ENCODE measurements at places on chromosomes 2 and 18.

- peak; percentile 30 for DNase-seq
These were observed 369.7 kb upstream of the TRIB2 start for GRCh38 chr2:12347066-12347493.

GRCh38 chr18:36311026-36311570, 13.6 kb downstream of the FHOD3 start:
- DNase-seq: no peak

DNA sequence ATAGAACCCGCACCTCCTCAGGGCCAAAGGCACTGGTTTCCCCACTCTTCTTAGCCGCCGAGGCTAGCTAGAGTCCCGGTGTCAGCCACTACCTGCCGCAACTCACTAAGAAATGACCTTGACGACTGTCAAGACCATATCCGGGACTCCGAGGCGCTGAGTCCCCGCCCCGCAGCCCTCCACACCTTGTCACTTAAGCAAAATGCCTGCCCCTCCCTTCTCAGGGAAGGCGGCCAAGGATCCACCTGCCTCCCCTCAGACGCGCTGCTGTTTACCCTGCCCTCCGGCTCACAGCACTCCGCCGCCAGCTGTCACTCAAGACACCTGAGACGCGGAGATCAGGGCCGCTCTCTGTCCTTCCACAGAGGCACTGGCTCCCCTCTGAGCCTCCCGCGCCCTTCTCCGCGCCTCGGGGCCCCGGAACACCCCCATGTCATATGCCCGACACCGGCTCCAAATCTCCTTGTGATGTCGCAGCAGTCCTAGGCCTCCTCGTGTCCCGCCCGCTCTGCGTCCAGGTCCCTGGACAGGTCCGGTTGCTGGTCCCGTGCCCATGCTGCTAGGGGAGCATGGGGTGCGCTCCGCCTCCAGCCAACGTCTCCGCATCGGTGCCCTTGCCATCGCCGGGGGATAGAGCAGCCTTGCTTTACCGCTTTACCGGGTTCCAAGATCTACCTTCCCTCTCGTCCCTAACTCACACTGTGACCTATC, 32.5 kb upstream of the REG3G start:
- no peak for DNase-seq

- DNase-seq: no peak
These were observed 13.3 kb downstream of the TMEM127 start for GRCh38 chr2:96252526-96252925.

DNA sequence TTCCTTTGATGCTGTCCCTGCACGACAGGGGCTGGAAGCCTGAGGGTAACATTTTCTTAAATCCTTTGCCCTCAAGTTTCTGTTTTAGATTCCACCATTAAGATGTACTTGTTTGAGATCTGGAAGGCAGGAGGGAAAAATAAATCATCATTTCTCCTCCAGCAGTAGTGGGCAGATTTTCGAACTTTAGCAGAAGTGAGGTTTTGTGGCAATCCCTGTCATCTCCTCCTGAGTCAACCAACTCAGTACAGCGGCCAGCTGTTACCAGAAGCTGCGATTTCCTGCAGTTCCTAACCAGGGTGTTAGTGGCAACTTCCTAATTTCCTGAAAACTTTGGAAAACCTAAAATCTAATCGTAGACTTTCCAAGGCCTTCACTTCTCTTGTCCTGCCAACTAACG, 517.2 kb upstream of the ACVR2A start:
- DNase-seq: no peak

DNA sequence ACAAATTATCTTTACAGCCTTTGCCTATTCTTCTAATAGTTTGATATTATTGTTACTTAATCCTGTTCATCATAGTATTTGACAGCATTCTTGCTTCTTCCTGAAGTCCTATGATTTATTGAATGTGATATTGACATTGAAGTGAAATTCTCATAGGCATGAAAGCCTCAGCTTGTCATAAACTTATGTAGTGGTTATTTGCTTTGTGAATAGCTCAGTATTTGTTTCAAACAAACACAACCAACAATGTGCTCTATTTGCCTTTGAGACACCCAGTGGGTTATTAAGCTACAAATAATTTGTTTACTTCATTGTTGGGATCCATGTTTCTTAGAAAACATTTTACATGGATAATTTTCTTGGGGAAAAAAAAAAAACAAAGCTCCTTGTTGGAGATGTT, 57.2 kb downstream of the TTC39C start:
- no peak for DNase-seq

GRCh38 chr18:80246445-80247392, 595 bp downstream of the PARD6G start:
- DNase-seq: no peak

GRCh38 chr2:158921599-158922408, 46.6 kb upstream of the TANC1 start:
- DNase-seq: no peak

- peak; percentile 79 for DNase-seq
These were observed 5.1 kb upstream of the SMAD7 start for GRCh38 chr18:48955830-48956261.

- DNase-seq: no peak
These were observed 21.2 kb downstream of the TGFA start for GRCh38 chr2:70532244-70532935.

- no peak for DNase-seq
These were observed 1471.8 kb downstream of the LRP1B start for GRCh38 chr2:140658760-140659692.

DNA sequence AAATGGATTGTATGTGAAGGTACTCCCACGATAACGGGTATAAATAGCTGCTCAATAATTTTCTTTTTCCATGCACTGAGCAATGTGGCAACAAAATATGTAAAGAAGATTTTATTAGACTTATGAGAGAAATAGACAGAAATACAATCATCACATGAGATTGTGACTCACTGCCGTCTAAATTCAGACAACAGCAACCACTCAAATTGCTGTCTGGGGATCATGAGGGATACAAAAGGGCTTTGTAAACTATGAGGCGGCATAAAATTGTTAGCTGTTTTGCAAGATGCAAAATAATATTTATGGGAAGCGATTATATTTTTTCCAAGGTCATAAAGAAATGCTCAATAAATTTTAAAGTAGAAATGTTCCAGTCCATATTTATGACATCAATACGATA, 259.1 kb upstream of the AGAP1 start:
- DNase-seq: peak; percentile 59

DNA sequence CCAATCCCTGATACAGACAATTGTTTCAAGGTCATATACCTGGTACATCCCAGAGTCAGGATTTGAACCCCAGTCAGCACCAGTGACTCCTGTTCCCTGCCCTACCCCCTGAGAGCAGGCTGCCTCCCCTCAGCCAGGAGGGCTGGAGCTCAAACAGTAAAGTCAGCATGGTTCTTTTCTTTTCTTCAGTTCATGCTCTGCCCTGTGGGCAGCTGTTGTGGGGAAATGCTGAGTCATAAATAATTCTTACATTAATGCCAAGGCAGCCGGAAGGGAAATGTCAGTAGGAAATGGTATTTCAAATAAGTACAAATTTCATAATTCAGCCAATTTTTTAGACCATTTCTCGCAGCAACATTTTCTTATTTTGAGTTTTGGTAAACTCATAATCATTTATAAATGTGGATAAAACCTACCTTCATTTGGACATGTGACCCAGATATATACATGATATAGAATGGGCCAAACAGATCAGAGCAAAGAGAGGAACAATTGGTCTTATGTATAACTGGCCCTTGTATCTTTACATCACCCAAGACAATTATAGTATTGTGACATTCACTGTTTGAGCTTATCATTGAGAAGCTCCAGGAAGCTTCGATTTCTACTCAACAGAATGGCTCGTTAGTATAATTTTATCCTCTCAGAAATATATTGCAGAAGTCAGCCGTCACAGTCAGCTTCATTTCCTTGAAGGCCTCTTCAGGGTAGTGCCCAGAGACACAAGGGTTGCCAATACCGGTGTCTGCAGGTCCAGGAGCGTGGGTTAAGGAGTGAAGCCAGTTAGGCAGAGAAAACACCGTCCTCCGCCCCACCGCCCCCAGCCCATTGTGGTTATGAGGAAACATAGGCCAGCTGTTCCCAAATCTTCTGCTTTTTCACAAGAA, 28.0 kb upstream of the SCYGR1 start:
- peak; percentile 56 for DNase-seq

DNA sequence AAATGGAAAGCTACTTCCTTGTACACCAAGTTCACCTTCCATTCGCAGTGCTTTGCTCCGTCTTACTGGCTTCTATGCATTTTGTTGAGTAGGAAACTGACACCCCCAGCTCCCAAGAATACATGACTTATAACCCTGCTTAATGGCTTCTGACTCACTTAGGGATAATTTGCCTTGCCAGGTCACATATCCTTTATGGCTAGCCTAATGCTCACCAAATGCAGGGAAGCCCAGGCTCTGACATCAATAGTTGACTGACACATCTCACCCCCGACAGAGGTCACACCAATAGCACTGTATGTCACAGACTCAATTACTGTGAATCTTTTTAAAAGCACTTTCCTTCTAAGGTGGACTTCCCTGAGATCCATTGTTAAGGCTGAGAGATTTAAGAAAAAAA, 147.2 kb downstream of the DTNA start:
- DNase-seq: no peak

DNA sequence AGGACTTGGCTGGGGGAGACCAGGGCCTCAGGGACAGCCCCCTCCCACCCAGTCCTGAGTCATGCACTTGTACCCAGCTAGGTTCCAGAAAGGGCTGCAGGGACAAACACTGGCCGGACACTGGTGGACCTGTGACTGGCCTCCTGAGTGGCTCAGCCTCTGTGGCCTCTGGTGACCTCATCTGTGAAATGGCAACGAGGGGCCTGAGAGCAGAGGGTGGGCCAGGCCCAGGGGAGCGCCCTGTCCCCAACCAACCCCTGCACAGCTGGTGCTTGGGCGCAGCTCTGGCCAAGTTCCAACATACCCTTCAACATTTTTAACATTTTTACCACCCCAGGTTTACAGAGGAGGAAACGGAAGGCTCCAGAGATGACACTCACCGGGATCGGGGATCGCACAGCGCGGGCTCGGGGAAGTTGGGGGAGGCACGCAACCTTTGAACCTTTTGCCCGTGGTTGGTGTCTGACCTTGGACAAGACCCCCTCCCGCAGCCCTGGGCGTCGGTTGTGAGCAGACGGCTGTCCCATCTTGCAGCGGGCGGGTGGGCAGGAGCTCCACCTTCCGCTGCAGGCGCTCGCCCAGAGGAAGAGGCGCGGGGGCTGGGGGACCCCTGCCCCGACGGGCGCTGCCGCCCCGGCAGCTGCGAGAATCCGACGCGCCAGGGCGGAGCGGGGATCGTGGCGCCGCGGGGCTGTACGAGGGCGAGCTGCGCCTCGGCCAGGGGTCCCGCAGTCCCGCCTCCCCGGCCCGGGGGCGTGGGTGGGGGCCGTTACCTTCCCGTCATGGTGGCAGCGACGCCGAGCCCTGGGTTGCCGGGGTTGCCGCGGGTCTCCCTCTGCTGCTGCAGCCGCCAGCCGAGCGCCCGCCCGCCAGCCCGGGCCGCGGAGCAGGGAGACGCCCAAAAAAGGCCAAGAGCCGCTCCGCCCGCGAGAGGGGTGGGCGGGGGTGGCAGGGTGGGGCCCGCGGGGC, 805 bp downstream of the LIMS2 start:
- DNase-seq: no peak

DNA sequence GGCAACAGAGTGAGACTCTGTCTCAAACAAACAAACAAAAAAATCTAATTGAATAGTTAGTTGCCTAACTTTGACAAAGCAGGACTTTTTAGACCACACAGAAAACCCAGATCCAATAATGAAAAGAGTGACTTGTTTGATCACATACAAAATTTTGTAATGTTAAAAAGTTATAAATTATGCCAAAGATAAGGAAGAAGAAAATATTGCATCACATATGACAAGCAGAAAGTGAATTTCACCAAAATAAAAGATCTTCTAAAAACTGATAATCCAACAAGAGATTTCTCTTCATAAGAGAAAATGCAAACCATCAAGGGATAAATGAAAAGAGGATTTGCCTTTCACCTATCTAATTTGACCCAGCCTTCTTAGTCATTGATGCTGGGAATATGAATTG, 2.8 kb upstream of the RMP24 start:
- DNase-seq: no peak

DNA sequence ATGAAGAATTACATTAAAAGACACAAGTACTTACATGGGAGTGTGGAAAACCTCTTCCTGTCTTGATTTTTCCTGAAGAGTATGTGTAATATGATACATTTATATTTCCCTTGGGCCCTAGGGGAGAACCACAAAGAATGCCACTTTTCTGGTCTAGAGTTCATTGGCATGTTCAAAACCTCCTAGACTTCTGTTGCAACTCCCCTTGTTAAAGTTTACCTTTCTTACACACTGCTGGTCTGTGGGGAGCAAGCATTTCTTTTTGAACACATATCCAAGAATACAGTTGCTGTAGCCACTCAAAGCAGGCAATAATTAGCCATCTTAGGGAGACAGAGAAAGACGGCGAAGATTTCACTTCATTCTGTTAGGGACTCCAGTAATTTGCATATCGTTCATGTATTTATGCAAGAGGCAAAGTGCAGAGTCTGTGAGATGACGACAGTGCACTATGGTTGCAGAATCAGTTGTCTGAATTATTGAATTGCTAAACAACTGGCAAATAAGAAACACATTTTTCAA, 103.5 kb downstream of the NOL4 start:
- peak; percentile 81 for DNase-seq

GRCh38 chr18:45688113-45688512, 35.9 kb upstream of the SLC14A1 start:
- DNase-seq: peak; percentile 50

- DNase-seq: no peak
These were observed 214.1 kb upstream of the NABP1 start for GRCh38 chr2:191463790-191464189.

- DNase-seq: no peak
These were observed 45.2 kb upstream of the EPC2 start for GRCh38 chr2:148599109-148599991.

DNA sequence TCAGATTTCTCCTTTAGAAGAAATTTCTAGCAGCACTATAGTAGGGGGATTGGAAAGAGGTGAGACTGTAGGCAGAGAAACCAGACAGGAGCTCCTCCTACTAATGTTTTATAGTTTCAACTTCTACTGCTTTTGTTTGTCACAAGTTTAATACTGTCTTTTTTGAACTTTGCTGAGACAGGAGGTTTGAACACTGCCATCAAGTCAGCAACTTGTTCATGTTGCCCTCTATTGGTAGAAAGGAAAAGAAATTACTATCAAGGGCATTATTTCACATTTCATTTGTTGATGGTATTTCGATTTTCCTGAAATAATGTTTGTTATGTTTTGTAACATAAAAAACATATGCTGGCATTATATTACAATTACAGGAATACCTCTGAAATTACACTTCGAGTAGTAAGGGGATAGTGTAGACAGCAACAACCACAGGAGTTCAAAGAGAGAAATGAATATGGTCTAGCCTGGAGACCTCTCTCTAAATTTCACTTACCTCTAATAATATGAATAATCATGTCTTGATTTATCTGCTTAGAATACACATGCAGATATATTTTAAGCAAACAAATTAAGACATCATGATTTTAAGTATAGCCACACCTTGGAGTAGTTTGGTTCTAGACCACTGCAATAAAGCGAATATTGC, 12.4 kb upstream of the CCDC88A start:
- DNase-seq: peak; percentile 41

DNA sequence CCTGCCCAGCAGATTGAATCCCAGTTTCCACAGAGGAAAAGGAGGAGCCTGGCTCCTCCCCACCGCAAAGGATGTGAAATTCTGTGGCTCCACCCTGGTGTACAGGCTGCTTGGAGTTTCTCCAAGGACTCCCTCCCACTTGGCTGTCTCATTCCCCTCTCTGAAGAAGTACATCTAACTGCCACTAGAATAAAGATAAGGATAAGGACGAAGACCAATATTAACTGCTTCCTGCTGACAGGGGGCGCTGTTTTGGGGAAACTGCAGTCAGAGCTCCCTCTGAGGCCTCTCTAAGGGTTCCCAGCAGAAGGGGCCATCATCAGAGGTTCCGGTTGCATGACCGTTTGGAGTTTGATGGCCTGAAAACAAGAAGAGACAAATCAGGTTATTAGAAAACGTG, 790.9 kb downstream of the CPS1 start:
- no peak for DNase-seq
